ENCODE measurements at places on chromosomes 1 and 21.

DNA sequence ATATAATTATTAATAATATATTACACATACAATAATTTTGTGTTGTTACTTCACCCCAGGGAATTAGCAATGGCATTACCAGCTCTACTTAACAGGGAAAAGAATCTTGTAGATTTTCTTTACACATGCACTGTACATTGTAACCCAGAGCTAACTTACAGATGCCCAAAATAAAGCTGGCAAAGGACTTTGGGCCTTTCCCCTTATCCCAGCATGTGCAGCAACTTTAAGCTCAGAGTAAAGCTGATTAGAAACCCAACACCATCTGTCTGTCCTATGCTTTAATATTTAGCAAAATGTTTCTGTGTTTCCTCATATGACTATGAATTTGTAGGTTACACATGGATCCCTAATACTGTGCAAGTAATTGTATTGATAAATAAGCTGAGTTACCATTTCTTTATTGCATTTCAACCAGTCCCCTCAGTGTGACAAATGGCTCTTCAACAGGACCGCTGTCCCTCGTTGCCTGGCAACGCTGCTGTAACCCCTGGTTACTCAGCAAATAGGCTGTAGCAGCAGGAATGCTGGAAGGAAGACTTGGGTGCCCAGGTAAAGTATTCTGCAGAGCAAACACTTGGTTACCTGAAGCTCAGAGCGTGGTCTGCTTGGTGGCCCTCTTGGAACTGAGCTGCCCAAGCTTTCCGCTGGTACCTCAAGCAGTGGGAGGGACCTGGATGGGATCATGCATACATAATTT lies at the start of gene USH2A:
Gene USH2A (minus strand): TSS at position 628 of the 700 bp plus-strand sequence. CDS start 1,112 bp downstream, outside the sequence.
- DNase-seq, result no peak

DNA sequence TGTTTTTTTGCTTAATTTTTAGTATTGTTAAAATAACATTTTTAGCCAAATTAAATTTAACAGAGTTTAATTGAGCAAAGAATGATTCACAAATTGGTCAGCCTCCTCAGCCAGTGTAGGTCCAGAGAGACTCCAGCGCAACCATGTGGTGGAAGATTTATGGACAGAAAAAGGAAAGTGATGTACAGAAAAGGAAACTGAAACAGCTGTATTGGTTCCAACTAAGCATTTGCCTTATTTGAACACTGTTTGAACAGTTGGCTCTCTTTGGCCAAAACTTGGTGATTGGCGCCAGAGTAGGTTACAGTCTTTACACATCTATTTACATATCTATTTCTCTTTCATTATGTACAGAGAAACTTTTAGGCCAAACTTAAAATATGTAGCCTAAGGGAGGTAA lies 19.4 kb downstream of the RPS6KC1 start:
- no peak for DNase-seq

DNA sequence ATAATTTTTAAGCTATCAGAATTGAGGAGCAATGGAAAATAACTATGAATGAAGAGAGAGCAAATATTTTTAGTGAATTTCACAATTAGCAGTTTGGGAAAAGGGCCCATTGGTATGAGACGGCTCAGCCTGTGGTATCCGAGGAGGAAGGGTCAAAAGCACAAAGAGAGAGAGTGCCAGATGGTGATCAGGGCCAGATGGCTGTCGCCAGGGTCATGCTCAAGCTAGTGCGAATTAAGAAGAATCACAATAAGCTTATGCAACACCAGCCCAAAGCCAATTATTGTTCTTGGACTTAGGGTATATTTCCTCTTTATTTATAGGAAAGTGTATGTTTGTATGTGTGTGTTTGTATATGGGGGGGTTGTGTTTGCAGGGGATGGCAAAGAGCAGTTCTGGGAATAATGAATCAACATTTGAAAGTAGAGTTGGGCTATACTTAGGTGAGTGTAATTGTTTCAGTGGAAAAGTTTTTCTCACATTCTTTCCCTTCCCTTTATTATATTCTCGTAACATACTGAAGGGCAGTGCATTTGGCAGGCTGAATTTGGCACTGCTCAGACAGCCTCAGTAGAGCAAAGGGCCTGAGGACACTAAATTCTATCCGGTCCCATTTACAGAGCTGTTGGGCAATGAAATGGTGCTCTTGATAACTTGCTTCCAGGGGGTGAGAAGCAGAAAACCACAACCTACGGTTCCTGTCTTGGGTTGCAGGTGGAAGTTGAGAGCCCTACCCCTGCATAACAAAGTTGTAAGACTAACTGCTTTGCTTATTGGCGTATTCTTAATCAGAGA lies 19.5 kb upstream of the DDR2 start:
- peak; percentile 88 for DNase-seq

GRCh38 chr1:209406168-209406567 lies 177.3 kb upstream of the CAMK1G start:
- no peak for DNase-seq

DNA sequence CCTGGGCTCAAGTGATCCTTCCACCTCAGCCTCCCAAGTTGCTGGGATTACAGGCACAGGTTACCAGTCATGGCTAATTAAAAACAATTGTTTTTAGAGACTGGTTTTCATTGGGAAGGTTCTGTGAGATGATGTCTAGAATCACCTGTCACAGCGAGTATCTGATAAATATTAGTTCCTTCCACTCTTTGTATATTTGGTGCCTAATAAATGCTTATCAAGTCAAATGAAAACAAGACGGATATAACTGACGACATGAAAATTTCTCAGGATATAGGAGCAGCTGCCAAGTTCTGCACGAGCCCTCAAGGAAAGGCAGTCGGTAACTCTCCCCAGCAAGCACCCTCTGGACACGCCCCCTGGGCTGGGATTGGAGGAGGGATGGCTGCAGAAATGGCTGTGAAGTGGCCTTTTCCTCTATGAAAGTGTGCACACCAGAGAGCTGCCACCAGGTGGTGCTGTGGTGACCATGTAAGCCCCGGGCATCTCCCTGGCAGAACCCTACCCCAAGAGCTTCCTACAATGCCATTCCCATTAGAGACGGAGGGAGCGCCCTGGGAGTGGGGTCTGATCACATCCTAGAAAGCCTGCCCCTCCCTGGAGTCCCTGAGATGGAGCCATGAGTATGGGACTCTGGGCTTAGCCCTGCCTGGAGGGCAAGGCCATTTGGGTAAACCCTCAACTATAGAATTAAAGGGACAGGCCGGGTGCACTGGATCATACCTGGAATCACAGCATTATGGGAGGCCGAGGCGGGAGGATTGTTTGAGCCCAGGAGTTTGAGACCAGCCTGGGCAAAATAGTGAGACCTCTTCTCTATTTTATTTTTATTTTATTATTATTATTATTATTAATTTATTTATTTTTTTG lies 50.9 kb downstream of the HTR6 start:
- DNase-seq, result no peak

Data from vagina (tissue), 2 donors.